ENCODE measurements at places on chromosomes 11 and 22. TPM values are rescaled to one million over a fixed set of nuclear protein-coding genes. Genes with fewer than 3 reads are reported as not detected.

Gene CHCHD10
- 16.9 TPM for polyA plus RNA-seq

Gene ROM1
- 2.0 TPM for polyA plus RNA-seq

Gene OR5P2
- not detected for polyA plus RNA-seq

Gene LARGE2
- polyA plus RNA-seq = not detected

Gene EI24
- 150 TPM for polyA plus RNA-seq

Gene PRDM11
- 3.2 TPM for polyA plus RNA-seq

Gene CHADL
- polyA plus RNA-seq = 0.24 TPM

Gene CECR2
- not detected for polyA plus RNA-seq

Gene OR2AG2
- 0.11 TPM for polyA plus RNA-seq

Gene IPO7
- polyA plus RNA-seq = 66.9 TPM

Gene SYT9
- polyA plus RNA-seq = not detected

Gene C22orf31
- polyA plus RNA-seq = 0.12 TPM

Gene OSBPL5
- 11.9 TPM for polyA plus RNA-seq

DNA sequence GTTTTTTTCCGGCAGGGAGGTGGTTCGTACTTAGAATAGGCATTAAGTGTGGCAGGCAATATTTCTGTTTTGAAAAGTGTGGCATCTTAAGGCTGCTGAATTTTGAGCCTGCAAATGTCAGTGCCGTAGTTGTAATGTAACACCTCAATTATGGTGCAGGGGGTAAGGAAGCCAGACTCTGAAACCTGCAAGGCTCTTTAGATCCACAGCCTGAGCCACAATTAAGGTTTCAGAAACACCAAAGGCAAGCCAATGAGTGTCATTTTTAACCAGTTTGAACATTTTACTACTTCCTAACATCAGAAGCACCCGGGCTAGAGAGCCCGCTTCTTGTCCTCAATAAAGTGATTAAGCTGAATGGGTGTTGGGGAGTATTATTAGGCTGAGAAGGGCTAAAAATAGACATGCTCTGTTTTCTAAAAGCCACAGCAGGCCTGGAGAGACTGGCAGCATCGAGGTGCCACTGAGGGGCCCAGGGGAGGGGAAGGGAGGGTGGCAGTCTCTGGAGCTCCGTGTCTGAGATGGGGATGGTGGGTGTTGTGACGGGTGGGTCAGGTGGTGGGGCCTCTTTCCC is 113.4 kb downstream of the ZBTB16 start:
- DNase-seq = no peak

DNA sequence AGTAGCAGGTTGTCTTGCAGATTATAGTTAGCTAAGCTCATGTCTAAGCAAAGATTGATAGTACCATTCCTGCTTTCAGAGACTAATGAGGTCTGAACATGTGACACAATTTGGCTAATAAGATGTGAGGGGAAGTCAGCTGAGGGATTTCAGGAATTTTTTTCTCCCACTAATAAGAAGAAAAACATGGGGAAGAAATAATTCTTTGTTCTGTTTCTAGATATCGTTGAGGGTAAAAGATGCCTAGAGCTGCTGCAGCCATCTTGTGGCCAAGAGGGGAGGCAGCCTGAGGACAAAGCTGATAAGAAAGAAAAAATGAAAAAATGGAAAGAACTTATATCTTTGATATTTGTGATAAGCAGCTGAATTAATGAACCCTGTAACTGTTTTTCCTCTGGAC is 1334.4 kb downstream of the LRRC4C start:
- DNase-seq = no peak

DNA sequence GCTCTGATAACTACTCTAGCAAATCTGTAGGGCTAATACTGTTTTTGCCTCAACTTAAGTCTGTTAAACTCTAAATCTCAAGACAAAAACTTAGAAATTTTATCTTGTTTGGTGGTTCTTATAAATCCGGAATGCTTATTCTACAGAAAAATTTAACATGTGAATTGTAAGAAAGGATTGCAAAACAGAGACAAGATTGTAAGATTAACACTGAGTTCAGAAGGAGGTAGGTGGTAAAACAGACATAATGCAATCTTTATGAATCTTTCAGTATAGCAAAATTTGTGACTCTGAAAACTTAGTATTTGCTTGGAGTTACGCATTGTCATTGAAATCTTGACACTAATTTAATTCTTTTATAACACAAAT is 263.9 kb downstream of the SBF2 start:
- no peak for DNase-seq

DNA sequence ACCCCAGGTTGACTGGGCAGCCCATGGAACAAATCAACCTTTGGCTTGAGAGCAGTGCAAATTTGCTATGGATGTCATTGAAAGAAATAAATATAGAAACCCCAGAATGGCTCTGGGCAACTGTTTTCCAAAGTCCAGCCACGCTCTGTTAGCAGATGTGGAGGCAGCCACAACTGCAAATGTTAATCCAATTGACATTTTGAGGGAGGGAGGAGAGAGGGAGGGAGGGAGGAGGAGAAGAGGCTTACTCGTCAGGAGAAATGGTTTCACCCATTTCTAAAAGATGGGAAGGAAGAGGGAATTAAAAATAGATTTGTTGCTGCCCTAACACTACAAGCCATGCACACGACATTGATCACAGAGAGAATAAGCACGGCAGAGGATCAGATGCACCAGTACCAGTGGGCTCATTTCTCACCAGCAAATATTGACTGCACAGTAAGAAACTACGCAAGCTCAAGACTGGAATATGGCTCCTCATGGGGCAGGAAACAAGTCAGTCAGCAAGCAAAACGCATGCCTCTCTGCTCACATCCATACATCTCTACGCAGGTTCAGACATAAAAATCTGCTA is 229.1 kb downstream of the LARGE1 start:
- no peak for DNase-seq

DNA sequence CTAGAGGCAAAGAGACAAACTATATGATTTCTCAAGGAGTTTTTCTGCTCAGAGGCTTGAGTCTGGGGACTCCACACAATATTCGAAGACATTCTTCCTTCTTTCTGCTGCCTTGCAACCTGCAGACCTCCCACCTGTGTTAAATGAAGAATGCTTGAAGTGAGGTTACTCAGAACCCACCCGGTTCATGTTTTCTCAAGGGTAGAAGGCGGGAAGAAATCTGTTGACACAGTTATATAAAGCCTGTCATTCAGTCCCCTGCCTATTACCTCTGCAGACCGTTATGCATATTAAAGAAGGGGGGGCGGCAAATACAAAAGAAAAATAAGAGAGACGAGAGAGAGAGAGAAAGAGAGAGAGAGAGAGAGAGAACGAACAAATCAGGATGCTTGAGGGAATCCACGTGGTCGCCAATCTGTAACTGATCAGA is 2.2 kb upstream of the KMT2A start:
- no peak for DNase-seq

DNA sequence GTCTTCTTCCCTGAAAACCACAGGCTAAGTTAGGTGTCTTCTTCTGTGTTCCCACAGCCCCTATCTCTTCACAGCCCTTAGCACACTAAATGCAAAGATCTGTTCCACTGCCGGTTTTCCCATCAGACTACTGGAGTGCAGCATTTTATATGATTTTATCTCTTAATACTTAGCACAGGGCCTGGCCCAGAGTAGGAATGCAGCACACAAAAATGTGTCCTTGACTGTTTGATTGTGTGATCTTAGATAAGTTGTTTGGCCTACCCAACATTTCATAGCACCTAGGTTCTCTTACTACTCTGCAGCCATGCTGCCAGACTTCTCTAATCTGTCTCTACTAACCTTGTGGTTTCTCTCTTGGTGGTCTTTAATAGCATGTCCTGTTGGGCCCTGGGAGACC is 54.1 kb upstream of the RRM1 start:
- no peak for DNase-seq

DNA sequence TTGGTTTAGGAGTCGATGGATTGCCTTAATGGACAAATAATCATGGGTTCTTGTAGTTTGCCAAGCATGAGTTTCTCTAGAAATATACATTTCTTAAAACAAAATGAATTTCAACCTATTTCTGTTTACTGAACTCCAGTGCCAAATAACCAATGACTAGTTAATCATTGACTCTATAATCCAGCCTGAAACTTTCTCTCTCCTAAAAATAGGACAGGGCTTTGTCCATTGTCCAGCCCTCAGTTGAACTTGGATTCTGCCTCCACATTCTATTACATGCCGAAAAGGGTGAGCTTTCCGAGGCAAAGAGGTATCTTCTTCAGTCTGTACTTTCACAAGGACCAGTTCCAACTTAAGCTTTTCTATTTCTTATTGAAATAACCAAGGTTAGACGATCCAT is 23.2 kb upstream of the CAT start:
- no peak for DNase-seq

DNA sequence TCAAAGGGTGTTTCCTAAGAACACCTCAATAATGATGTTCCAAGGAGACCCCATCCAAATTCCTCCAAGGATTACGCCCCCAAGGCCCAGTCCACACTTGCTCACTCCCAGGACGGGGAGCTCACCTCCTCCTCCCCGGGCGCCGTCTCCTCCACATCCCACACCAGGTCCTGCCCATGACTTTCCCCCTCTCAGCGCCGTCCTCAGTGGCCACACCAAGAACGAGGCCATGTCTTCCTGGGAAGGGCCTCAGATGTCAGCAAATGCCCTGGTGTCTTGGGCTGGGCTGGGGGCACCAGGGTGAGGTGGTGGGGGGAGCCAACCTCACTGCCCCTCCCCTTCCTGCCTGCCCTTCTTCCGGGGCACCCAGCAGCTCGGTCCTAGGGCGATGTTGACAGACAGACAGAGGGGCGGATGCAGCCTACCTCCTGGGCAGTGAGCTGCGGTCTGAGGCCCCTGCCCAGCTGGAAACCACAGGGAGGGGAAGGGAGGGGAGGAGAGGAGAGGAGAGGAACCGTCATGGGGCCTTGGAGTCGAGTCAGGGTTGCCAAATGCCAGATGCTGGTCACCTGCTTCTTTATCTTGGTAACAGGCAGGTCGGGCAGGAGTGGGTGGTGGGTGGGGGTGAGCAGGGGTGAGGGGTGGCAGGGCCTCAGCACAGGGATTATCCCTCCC is at the start of the genes C11orf21 and TSPAN32:
Gene C11orf21 (minus strand): TSS at position 288 of the 675 bp plus-strand sequence. CDS start 110 bp downstream, at position 178.
Gene TSPAN32 (plus strand): TSS at position 383 of the 675 bp plus-strand sequence. CDS start 137 bp downstream, at position 520.
- DNase-seq = no peak

DNA sequence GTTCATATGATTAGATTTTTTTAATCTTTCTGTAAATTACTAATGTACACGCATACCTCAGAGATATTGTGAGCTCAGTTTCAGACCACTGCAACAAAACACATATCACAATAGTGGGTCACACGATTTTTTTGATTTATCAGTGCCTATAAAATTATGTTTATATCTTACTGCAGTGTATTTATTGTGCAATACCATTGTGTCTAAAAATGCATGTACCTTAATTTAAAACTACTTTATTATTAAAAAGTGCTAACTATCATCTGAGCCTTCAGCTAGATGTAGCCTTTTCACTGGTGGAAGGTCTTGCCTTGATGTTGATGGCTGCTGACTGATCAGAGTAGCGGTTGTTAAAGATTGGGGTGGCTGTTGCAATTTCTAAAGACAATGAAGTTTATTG is 918.8 kb upstream of the CHORDC1 start:
- DNase-seq = no peak

DNA sequence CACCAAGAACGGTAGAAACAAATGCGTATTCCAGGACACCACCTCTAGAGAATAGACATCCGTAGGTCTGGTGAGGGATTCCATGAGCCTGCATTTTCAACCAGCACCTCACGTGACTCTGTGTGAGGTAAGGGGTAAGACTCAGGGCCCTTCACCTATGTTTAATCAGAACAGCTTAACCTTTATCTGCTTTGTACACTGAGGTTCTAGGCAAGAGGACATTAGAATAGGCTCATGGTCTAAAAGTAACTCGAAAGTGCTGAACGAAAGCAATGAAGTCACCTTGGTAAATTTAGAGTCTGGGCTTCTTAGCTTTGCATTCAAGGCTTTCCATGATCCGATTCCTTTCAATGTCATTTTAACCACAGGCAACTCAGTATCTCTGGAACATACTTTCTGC is 270.5 kb upstream of the CADM1 start:
- DNase-seq = no peak

GRCh38 chr11:75635066-75635862 is 33.6 kb downstream of the MAP6 start:
- DNase-seq = no peak

- DNase-seq = no peak
Measured at GRCh38 chr11:1496761-1497095, 10.1 kb upstream of the MOB2 start.

GRCh38 chr11:114651145-114651718 is 27.1 kb upstream of the NXPE2 start:
- no peak for DNase-seq

DNA sequence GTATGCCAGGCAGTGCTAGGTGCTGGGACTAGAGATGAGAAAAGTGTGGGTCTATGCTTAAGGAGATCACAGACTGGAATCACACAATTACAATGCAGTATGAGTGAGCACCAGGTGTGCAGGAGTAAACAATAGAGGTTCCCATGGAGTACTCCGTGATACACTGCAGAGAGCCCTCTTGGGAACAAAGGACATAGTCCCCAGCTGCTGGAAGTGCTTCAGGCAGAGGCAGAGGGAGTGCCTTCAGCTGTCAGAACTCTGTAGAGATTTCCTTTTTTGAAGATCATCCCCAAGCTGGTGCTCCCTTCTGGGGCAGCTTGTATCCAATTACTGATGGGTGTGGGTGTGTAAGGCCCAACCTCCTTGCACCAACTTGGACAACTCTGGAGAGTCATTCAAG is 143.5 kb upstream of the PLET1 start:
- no peak for DNase-seq

DNA sequence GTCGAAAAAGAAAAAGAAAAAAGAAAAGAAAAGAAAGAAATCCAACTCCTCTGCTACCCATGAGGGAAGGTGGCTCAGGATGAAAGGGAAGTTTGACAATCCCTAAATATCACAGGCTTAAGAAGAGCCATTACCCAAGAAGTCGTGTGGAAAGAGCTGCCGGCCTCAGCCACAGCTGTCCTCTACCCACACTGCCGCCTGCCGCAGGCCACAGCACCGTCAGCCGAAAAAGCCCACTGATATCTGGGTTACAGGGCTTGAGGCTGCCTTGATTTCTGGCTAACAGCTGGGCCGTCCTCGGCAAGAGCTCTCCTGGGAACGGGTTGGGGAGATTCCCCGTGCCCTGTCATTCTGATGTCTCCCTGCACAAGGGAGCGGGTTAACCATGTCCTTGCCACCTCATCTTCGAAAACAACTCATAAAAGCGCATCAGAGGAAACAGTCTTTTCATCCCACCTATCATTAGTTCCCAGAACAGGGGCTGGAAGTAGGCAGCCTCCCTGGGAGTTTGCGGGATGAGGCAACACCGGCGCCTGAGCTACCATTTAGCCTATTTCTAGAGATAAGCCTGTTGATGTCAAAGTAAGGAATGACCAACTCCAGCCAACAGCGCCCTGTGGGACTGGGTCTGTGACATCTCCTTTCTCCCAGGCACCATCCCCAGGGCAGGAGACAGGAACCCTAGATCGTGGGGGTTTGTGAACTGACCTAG is 21.8 kb upstream of the SNX32 start:
- DNase-seq = no peak

GRCh38 chr22:17888855-17889254 is 114.6 kb upstream of the BID start:
- no peak for DNase-seq

GRCh38 chr11:79973721-79974617 is 533.1 kb upstream of the TENM4 start:
- DNase-seq = no peak

GRCh38 chr22:44671742-44672141 is 30.3 kb upstream of the PRR5 start:
- DNase-seq = no peak

GRCh38 chr11:118263695-118264568 is at the start of gene MPZL2:
MPZL2 (minus strand) TSS chr11:118264297; CDS start chr11:118264153, 144 bp downstream.
- no peak for DNase-seq

GRCh38 chr11:44532809-44533208 is 32.7 kb upstream of the CD82 start:
- DNase-seq = no peak

- DNase-seq = no peak
Measured at GRCh38 chr11:99884750-99885149, 802.3 kb upstream of the ARHGAP42 start.

Measured in AG04450 (cell line).